Epithelial cell of proximal tubule (primary cell): ENCODE measurements at places on chromosomes 5 and 9. TPM values are rescaled to one million over a fixed set of nuclear protein-coding genes. Genes with fewer than 3 reads are reported as not detected.

PDE6A gene
- total RNA-seq: not detected in 2 replicates

PCDHB14 gene
- total RNA-seq: under 0.01 and 0.23 TPM in 2 replicates

SKP2 gene
- total RNA-seq: 25.2 and 44.3 TPM in 2 replicates

LVRN gene
- 0.58 TPM in 1 of 2 replicates, not detected in the other for total RNA-seq

WNK2 gene
- total RNA-seq: 0.29 and 1.0 TPM in 2 replicates

CDX1 gene
- not detected in 2 replicates for total RNA-seq

SPATA31E1 gene
- not detected in 2 replicates for total RNA-seq

SLC36A2 gene
- total RNA-seq: not detected in 2 replicates

SOWAHA gene
- total RNA-seq: 0.06 and 0.22 TPM in 2 replicates

DDX31 gene
- 8.1 and 15.2 TPM in 2 replicates for total RNA-seq

MCCC2 gene
- 25.3 and 38.6 TPM in 2 replicates for total RNA-seq

PCDHA6 gene
- total RNA-seq: not detected in 2 replicates

SAXO1 gene
- not detected in 2 replicates for total RNA-seq

PCAT7 gene
- not detected in 2 replicates for total RNA-seq

KCNN2 gene
- 0.22 TPM in 1 of 2 replicates, not detected in the other for total RNA-seq

EXD3 gene
- total RNA-seq: 4.1 and 29.2 TPM in 2 replicates

ECSCR gene
- 0.12 and 0.65 TPM in 2 replicates for total RNA-seq

GARIN3 gene
- not detected in 2 replicates for total RNA-seq

CDO1 gene
- 1.7 and 2.1 TPM in 2 replicates for total RNA-seq

SPOCK1 gene
- 6.4 and 31.4 TPM in 2 replicates for total RNA-seq

TRIM36 gene
- 3.9 and 4.8 TPM in 2 replicates for total RNA-seq

RAB3C gene
- not detected in 2 replicates for total RNA-seq

SMC2 gene
- 23.1 and 29.9 TPM in 2 replicates for total RNA-seq

NTNG2 gene
- 0.07 TPM in 1 of 2 replicates, not detected in the other for total RNA-seq

PSIP1 gene
- total RNA-seq: 61.1 and 69.8 TPM in 2 replicates

AIF1L gene
- 52.5 and 71.6 TPM in 2 replicates for total RNA-seq

SPINK5 gene
- total RNA-seq: not detected in 2 replicates

SLC6A3 gene
- not detected in 2 replicates for total RNA-seq

PTPRD gene
- total RNA-seq: 3.2 and 5.6 TPM in 2 replicates

CDKN2A gene
- total RNA-seq: 22.4 and 47.7 TPM in 2 replicates

LCN10 gene
- not detected in 2 replicates for total RNA-seq

TEK gene
- not detected in 2 replicates for total RNA-seq

SPRY4 gene
- 10.9 and 19.9 TPM in 2 replicates for total RNA-seq

IRGM gene
- total RNA-seq: not detected in 2 replicates

GFPT2 gene
- 0.29 and 2.4 TPM in 2 replicates for total RNA-seq

ACOT12 gene
- total RNA-seq: not detected in 2 replicates

PHAX gene
- total RNA-seq: 54.7 and 54.8 TPM in 2 replicates

TTC39B gene
- total RNA-seq: 3.8 and 5.2 TPM in 2 replicates

PPP3R2 gene
- total RNA-seq: not detected in 2 replicates

PCDHGA1 gene
- 0.29 and 0.75 TPM in 2 replicates for total RNA-seq

SV2C gene
- not detected in 2 replicates for total RNA-seq

DPYSL3 gene
- total RNA-seq: 38.3 and 76.0 TPM in 2 replicates

POLR1E gene
- total RNA-seq: 23.2 and 44.1 TPM in 2 replicates

C5orf58 gene
- total RNA-seq: not detected in 2 replicates

ANKRD20A1 gene
- total RNA-seq: 0.17 and 0.36 TPM in 2 replicates

GFI1B gene
- total RNA-seq: not detected in 2 replicates

MSMP gene
- total RNA-seq: not detected in 2 replicates

PCDHGA10 gene
- 0.58 and 1.9 TPM in 2 replicates for total RNA-seq

HACD4 gene
- total RNA-seq: 2.0 and 3.5 TPM in 2 replicates

ARID3C gene
- total RNA-seq: not detected in 2 replicates

OR1Q1 gene
- total RNA-seq: not detected in 2 replicates

STPG3 gene
- total RNA-seq: not detected in 2 replicates

GNAQ gene
- total RNA-seq: 19.0 and 20.6 TPM in 2 replicates

LCN12 gene
- 1.2 TPM in 1 of 2 replicates, not detected in the other for total RNA-seq

BASP1 gene
- 106 and 135 TPM in 2 replicates for total RNA-seq

ST6GALNAC4 gene
- total RNA-seq: 27.4 and 28.2 TPM in 2 replicates
